ENCODE measurements at places on chromosomes 7 and 10. TPM values are rescaled to one million over a fixed set of nuclear protein-coding genes. Genes with fewer than 3 reads are reported as not detected.

Gene CXCL12
- polyA plus RNA-seq: 0.59 TPM

Gene SKIDA1
- 0.63 TPM for polyA plus RNA-seq

Gene IFIT1B
- not detected for polyA plus RNA-seq

Gene GPR85
- not detected for polyA plus RNA-seq

Gene CALHM1
- 0.06 TPM for polyA plus RNA-seq

Gene SLC39A12
- polyA plus RNA-seq: 0.36 TPM

Gene MRLN
- polyA plus RNA-seq: not detected

Gene ABCB1
- polyA plus RNA-seq: 2.0 TPM

Gene C10orf105
- polyA plus RNA-seq: not detected

Gene EXOC4
- 23.2 TPM for polyA plus RNA-seq

Gene SLC29A3
- 4.0 TPM for polyA plus RNA-seq

Gene AHCYL2
- 1.7 TPM for polyA plus RNA-seq

Gene TMEM213
- not detected for polyA plus RNA-seq

Gene OR6B1
- polyA plus RNA-seq: not detected

Gene NPFFR1
- polyA plus RNA-seq: 0.03 TPM

Gene PPP1R17
- polyA plus RNA-seq: 0.19 TPM

Gene TMEM130
- not detected for polyA plus RNA-seq

Gene WDR91
- polyA plus RNA-seq: 12.3 TPM

Gene AOAH
- polyA plus RNA-seq: 0.70 TPM

Gene ANKRD30A
- polyA plus RNA-seq: 2.1 TPM

Gene IDI2
- polyA plus RNA-seq: not detected

Gene AGAP5
- polyA plus RNA-seq: 2.0 TPM

Gene FMC1
- 58.0 TPM for polyA plus RNA-seq

Gene FAM25A
- polyA plus RNA-seq: not detected

Gene FEZF1
- not detected for polyA plus RNA-seq

Gene MYO1G
- 185 TPM for polyA plus RNA-seq

Gene PRSS2
- 0.27 TPM for polyA plus RNA-seq

Gene IL6
- polyA plus RNA-seq: not detected

Gene GRM3
- 0.08 TPM for polyA plus RNA-seq

Gene NUTM2D
- polyA plus RNA-seq: 0.05 TPM

Gene ETV1
- 0.28 TPM for polyA plus RNA-seq

All from GM12878 (cell line).